ENCODE measurements at places on chromosomes 4 and X.

- no peak for DNase-seq
Measured at GRCh38 chr4:69054578-69055200, 41.6 kb upstream of the UGT2B7 start.

GRCh38 chrX:17521871-17522693 lies 147.1 kb downstream of the NHS start:
- no peak for DNase-seq

GRCh38 chr4:161225327-161225726 lies 938.5 kb downstream of the FSTL5 start:
- DNase-seq: no peak

DNA sequence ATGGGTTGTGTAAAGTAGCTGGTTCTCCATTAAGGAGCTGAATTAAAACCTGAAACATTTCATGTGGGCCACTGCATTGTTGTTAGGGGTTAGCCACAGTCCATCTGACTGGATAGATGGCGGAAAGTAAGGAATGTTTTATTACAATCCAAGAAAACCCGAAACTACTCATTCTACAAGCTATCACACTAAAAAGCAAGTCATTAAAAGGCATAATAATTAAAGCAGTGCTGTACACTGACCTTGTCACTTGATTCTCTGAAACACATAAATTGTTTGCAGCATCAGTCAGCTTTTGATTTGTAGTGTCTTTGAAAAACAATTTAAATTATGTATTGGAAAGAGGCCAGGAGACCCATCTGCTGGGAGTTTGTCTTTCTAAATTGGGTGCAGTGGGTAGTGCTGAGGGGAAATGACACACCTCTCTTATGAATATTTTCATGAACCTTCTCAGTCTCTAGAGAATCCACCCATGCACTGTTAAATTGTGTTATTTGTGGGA lies 75.7 kb upstream of the ANK2 start:
- DNase-seq: no peak

DNA sequence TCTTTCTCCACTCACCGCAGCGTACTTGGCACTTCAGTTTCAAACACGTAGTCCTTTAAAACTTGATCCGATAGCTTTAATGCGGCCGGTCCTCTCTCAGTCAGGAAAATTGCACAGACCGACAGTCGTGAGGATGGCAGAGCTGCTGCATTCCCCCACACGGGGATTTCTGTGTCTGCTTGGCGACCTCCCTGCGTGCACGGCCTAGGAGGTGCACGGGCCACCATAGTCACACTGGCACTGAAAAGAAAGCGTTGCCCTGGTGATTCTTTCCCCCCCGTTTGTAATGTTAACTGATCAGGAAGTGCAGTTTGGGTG lies 10.3 kb downstream of the AKAP17A start:
- DNase-seq: no peak

DNA sequence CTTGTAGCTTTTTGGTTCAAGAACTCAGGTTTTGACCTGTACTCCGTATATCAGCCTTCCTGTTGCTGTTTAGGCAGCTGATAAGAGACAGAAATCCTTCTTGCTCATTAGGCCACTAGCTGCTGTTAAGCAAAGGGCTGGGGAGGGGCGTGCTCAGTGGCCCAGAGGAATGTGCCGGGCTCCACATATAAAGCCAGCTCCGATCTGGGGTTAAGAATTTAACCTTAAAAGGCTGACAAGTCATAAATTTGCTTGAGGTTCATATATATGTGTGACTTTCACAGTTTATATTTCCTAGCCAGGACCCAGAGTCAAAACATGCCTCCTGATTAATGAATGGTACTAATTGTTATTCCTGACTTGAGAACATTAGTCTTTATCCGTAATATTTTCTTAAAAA lies 15.3 kb downstream of the GPC3 start:
- DNase-seq: no peak

DNA sequence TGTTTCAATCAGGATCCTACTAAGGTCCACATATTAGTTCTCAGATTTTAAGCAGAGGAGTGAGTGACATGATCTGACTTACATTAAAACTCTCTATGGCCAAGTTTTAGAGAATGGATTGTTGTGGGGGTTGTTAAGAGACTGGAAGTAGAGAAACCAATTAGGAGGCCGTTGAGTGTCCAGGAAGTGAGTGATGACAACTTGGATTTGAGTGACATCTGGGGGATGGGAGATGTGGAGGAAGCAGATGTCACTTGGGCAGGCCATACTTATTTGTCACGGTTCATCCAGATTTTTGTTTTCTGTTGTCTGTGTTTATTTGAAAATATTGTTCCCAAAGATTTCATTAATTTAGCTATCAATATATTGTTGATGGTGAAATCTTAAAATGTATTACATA lies 28.3 kb downstream of the ADD1 start:
- no peak for DNase-seq

All from T-helper 2 cell (primary cell).